Naive B cell (primary cell): ENCODE measurements at places on chromosomes 1 and 21. TPM values are rescaled to one million over a fixed set of nuclear protein-coding genes. Genes with fewer than 3 reads are reported as not detected.

DNA sequence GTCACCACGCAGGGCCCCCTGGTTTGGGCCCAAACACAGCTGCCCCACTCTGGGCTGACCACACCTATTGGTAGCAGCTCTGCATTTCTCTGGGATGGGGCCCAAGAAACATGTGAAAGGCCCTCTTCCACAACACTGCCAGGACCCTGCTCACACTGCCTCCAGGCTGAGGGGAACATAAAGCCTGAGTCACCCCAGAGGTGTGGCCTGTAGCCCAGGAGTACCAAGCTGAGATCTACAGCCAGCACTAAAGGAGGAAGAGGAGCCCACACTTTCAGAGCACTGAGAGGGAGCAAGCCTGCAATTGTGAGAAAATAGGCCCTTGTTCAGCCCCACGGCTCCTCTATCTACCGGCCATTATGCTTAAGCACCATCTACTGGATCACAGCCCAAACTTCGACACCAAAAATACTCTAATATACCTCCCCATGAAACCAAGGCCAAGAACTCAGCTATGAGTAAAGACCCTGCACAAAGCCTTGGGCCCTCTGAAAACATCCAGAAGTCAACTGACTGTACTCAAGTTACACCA lies 14.4 kb upstream of the OR2T10 start:
- H3K27me3 ChIP-seq: no peaks in the 10 kb centered on the region
- H3K4me1 ChIP-seq: no peaks in the 10 kb centered on the region
- no peak overlapping the region for H3K27ac ChIP-seq
- H3K4me3 ChIP-seq: no peak overlapping the region

- H3K4me1 ChIP-seq: no peaks in the 10 kb centered on the region
- no peak overlapping the region for H3K27ac ChIP-seq
- no peak for DNase-seq
- H3K27me3 ChIP-seq: no peaks in the 10 kb centered on the region
- no peak overlapping the region for H3K4me3 ChIP-seq
Observed at GRCh38 chr1:84370831-84371394, 27.4 kb upstream of the DNASE2B start.

Gene FAM78B
- not detected for polyA plus RNA-seq

Gene APCS
- not detected for polyA plus RNA-seq

Gene DDI2
- 7.1 TPM for polyA plus RNA-seq

GRCh38 chr1:61276246-61276645 lies 193.9 kb downstream of the NFIA start:
- no peaks in the 10 kb centered on the region for H3K27me3 ChIP-seq
- no peak for DNase-seq
- H3K36me3 ChIP-seq: no peaks in the 10 kb centered on the region
- no peak overlapping the region for H3K4me3 ChIP-seq
